Activated B cell treated with CpG ODN at 0.5 μM for 24 hours (primary cell): ENCODE measurements at places on chromosomes 3 and 15.
A peak's percentile ranks its signal among the peaks of the same experiment; 100 is the strongest.

DNA sequence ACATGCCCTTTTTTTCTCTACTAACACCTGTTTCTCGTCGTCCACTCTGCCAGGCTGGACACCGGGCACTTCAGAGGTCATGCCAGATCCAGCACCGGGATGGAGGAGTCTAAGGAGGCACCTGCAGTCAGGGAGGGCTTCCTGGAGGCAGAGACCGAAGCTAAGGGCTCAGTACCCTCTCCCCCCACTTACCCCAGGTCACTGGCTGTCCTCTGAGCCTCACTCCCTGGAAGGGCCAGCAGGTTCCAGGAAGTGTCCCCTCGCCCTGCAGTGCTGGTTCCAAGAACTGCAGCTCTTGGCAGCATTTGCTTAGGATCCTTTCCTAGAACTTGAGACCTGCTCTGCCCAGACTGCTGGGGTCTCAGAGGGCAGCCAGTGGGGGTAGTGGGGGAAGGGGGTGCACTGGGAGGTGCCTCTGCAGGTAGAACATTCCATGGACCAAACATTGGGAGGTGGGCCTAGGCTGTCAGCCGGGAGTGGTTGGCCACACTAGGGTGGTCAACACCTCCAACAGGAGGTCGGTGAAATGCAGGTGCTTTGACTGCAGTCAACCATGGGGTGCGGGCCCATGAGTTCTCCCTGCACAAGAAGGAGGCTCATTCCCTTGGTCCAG, 11.3 kb downstream of the CISH start:
- no peak for DNase-seq

DNA sequence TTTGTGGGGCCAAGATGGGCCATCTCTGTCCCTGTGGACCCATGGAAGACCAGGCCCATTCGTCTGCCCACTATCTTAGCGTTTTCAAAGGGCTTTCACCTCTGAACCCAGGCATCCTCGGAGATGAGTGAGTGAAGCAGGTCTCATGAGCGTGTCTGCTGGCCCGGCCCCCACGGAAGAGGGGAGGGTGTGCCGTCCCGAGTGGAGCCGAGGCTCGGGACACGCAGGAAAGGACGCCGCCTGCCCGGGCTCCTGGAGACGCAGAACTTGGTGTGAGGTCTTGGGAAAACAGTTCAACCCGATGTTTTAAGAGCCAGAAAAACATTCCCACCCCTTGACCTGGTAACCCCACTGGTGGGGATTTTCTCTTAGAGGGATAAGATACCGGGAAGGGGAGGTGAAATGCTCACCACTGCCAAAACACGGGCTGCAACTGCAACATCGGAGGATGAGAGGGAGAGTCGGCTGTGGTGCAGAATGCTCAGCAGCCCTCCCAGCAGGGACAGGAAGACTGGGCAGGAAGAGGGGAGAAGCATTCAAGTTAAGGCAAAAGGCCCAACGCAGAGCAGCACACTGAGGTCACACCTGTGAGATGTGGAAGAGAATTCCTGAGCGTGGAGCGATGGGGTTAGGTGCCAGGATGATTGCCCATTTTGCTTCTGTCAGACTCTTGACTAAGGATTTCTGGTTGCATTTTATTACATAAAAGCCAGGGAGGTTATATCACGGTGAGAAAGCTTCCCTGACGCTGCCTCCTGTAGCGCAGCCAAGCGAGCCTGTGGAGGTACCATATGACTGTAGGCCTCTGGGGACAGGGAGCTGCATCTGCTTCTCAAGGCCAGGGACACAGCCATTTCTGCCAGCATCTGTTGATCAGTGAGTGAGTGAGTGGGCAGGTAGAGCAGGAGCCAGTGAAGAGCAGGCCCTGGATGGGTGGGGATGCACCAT, 14.1 kb upstream of the STAB1 start:
- no peak for DNase-seq

GRCh38 chr15:29613951-29614382, 208.3 kb downstream of the TJP1 start:
- DNase-seq, result no peak

GRCh38 chr3:112089956-112090886, 4.0 kb downstream of the C3orf52 start:
- no peak for DNase-seq

- no peak for DNase-seq
Measured at GRCh38 chr15:95990833-95991232, 339.7 kb upstream of the NR2F2 start.

- DNase-seq, result no peak
Measured at GRCh38 chr15:77030928-77031375, 36.0 kb downstream of the PSTPIP1 start.

- no peak for DNase-seq
Measured at GRCh38 chr15:74326746-74327145, 40.7 kb downstream of the CYP11A1 start.

DNA sequence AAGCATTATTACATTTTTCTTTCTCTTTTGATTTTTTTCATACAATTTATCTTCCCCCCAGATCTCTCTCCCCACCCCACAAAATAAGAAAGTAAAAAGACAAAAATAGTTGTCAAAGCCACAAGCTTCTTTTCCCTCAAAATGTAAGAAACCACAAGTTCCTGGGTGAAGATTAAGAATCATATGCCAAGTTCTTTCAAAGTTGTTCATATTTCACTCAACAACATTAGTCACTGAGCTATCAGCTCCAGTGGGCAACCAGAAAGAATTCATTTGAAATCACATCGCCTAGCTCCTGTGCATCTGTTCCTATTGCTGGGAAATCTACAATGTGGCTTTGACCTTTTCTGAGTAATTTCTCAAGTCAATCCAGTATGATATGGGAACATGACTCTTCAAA, 681.6 kb upstream of the ARPP21 start:
- no peak for DNase-seq

- DNase-seq, result peak; percentile 27
Measured at GRCh38 chr3:160754371-160754854, 1.6 kb upstream of the PPM1L start.

GRCh38 chr3:120274739-120275167, 10.3 kb downstream of the GPR156 start:
- DNase-seq, result no peak

- no peak for DNase-seq
Measured at GRCh38 chr3:41477399-41478014, 278.2 kb downstream of the CTNNB1 start.

DNA sequence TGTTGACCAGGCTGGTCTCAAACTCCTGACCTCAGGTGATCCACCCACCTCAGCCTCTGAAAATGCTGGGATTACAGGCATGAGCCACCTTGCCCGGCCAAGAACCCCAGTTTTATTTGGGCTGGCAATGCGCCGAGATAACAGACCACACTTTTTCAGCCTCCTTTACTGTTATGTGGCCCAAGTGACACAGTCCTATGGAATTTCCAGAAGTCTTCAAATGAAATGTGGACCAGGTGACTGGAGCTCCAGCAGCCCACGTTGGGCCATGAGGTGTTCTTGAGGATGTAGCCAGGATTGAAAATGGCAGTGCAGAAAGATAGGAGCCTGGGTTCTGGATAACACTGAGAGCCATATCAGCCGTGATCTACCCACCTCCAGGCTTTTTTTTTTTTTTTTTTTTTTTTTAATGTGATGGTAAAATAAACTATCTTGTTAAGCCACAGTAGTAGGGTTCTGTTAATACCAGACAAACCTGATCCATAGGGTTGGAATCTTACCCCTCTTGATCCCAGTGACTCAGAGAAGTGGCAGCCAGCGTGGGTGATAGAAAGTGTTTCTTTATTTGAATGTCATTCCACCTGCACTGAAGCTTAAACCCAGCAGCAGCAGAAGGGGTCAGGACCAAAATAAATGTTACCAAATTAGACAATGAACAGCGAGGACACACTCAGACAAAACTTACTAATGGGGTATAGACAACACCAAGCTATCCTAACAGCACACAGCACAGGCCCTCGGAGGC, 55.6 kb downstream of the LHFPL4 start:
- DNase-seq, result no peak

GRCh38 chr3:176757429-176757828, 439.9 kb downstream of the TBL1XR1 start:
- DNase-seq, result no peak

DNA sequence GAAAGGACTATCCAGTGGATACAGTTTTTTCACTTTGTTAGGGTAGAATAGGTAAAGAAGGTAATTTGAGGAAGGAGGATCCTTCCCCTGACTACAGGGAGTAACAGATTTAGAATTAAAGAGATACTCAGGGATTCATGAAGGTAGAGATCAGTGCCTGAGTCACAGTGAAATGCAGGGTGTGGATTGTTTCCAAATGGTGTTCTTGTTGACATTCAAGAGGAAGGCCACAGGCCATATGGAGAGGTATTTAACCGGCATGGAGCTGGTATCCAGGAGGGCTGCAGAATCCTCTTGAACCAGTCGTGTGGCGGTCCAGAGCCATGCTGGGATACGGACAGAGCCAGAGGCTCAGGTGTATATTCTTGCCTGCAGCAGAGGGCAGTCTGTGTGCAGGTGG, 28.2 kb downstream of the GYG1 start:
- no peak for DNase-seq

GRCh38 chr3:133276594-133276993, 123.3 kb upstream of the BFSP2 start:
- DNase-seq, result no peak

DNA sequence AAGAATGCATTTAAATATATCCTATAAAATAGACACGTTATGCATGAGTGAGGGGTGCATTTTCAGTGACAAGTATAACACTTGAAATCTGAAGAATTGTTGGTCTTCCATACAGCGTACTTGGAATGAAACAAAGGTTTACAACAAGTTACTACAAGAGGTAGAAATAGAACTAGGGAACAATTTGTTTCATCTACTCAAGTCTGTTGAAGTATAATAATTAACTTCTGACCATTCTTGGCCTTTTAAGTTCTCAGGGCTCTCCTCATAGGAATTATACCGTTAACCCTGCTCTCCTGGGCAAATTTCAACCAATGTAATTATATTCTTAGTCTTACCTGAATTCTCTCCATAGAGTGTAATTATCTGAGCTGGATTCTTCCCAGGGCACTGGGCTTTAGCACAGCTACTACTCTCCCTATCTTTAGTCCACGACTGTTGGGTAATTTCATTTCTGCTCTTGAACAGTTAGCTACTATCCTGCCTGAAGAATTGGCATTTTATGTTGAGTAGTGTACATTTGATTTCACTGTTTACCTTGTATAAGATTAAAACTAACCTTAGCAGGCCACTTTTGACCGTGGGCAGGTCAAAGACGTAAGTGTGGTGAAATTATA, 100.6 kb downstream of the UBE2E2 start:
- no peak for DNase-seq

GRCh38 chr3:182544542-182544941, 248.8 kb upstream of the ATP11B start:
- DNase-seq, result no peak

DNA sequence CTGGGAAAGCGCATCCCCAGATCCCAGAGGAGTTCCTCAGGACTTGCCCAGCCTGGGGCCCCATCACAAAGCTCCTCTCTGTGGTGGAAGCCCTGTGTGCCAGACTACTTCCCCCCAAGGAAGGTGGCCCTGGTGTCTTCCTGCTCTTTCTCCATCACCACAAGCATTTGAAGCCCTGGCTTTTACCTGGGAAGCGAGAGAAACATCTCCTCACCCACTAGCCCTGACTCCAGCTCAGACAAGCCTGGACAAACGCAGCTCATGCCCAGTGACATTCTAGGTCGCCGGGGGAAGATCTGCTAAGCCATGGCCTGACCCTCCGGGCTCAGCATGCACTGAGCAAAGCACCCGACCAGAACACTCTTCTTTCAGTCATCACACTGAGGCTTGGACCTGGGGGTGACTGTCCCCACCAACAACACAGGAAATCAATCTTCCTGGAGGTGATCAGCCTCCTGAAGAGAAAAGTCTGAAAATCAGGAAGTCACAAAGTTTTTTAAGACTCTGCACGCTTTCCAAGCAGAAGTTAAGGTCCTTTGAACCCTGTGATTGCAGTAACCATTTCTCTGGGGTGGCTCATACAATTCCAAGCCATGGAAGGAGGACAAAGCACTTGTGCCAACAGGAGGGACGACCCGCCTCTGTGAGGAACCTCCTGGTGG, 40.8 kb downstream of the KLHL25 start:
- no peak for DNase-seq

- DNase-seq, result peak; percentile 55
Measured at GRCh38 chr15:58748852-58749531, 515 bp downstream of the ADAM10 start.

GRCh38 chr3:1883534-1883933, 215.1 kb upstream of the CNTN4 start:
- no peak for DNase-seq

DNA sequence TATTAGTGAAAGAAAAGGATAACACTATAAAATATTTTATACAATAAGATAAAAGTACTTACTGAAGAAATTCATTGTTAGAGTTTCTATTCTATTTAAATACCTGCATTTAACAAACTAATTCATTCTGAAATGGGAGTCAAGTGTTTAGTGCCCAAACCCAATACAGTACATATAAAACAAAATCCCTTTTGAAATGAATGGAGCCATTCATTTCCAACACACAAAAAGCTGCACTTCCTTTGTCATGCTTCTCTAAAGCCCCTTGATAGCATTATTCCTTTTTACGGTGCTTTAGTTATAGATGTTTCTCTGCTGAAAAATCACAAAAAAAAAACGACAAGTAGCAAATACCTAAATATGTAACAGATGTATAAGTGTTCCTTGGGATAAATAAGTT, 596.3 kb downstream of the ZIC1 start:
- DNase-seq, result no peak
